ENCODE measurements at places on chromosomes 7 and 10. TPM values are rescaled to one million over a fixed set of nuclear protein-coding genes. Genes with fewer than 3 reads are reported as not detected.
A peak's percentile ranks its signal among the peaks of the same experiment; 100 is the strongest.

SCART1 gene
- 1.0 TPM for total RNA-seq

CALY gene
- total RNA-seq: not detected

GGCT gene
- total RNA-seq: 20.8 TPM

DNMBP gene
- 5.6 TPM for total RNA-seq

UPF2 gene
- total RNA-seq: 15.2 TPM

CPA5 gene
- not detected for total RNA-seq

HYAL4 gene
- total RNA-seq: 0.32 TPM

FXYD4 gene
- not detected for total RNA-seq

PAX4 gene
- not detected for total RNA-seq

JCAD gene
- 19.3 TPM for total RNA-seq

SFRP4 gene
- 15.0 TPM for total RNA-seq

ACBD7 gene
- not detected for total RNA-seq

OR6V1 gene
- total RNA-seq: not detected

KLF14 gene
- total RNA-seq: not detected

GOLGA7B gene
- total RNA-seq: 0.54 TPM

- no peak for DNase-seq
Measured at GRCh38 chr7:130838738-130839137, 104.7 kb upstream of the KLF14 start.

GRCh38 chr7:112581529-112581928 is 100.7 kb downstream of the LSMEM1 start:
- DNase-seq: no peak

- no peak for DNase-seq
Measured at GRCh38 chr7:140059273-140060242, 3.2 kb downstream of the PARP12 start.

- no peak for DNase-seq
Measured at GRCh38 chr10:111439034-111439842, 362.4 kb downstream of the ADRA2A start.

- peak; percentile 44 for DNase-seq
Measured at GRCh38 chr10:44008917-44009709, 360.4 kb upstream of the ZNF32 start.

DNA sequence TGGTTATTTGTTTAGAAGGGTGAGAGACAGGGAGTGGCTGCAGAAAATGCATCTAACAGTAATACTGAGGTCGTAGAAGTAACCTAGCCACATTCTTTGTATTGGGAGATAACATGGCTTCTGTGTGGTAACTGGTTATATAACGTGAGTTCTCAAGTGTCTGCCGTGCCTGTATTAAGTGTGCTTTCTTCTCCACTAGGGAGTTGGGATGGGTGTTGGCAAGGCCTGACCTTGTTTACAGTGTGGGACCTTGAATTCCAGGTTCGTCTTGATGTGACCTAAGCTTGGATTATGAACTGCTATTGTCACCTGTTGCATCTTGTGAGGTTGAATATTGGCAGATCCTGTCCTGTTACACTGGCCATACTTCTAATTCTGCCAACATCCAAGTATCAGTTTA is 145.3 kb upstream of the NAMPT start:
- no peak for DNase-seq

GRCh38 chr10:7302392-7302906 is 108.4 kb downstream of the SFMBT2 start:
- DNase-seq: no peak

DNA sequence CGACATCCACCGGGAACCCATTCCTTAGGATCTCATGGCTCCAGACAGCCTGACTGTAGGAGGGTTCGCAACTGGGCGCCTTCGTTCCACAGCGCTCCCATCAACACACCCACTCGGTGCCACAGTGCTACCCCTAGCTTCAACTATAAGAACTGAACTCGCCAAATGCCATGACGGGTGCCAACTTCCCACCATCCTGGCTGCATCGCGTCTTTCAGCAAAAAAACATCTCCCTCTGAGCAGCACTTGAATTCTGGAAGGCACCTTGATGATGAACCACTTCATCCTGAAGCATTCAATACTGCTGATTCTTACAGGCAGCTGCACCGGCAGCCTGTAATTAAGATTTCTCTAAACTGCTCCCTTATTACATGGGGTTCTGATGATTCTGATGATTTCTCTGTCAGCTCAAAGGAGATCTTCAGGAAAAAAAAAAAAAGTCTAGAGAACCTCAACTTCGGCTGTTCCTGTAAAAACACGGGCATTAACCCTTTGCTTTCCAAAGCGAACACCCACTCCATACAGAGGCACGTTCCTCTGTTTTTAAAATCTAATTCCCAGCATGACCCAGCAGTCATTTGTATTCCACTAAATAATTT is 1.3 kb downstream of the CYTH3 start:
- DNase-seq: no peak

- DNase-seq: no peak
Measured at GRCh38 chr7:20089431-20089830, 127.8 kb downstream of the MACC1 start.

DNA sequence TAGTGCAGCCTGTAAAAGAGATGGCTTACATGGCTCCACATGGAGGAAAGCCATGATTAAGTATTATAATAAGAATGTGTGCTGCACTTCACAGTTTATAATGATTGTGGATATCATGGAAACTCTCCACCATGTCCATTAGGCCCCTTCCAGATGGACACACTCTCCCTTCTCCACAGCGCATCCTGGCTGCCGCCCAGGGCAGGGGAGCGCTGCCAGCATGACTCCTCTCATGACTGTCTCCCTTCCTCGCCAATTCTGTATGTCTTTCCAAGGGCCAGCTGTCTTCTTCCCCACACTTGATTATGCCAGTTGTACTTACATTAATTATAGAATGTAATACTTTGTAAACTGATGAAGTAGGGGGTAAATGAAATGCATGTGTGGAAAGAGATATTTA is 259.3 kb upstream of the TMEM72 start:
- DNase-seq: no peak

DNA sequence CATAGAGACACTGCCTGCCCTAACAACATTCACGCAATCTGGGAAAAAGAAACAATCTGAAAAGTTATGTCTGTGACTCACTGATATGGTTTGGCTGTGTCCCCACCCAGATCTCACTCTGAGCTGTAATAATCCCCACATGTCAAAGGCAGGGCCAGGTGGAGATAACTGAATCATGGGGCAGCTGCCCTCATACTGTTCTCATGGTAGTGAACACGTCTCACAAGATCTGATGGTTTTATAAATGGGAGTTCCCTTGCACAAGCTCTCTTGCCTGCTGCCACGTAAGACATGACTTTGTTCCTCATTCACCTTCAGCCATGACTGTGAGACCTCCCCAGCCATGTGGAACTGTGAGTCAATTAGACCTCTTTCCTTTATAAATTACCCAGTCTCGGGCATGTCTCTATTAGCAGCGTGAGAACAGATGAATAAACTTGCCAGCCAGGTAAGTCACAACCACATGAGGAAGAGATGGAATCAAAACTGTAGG is 341.5 kb upstream of the AOAH start:
- DNase-seq: no peak

DNA sequence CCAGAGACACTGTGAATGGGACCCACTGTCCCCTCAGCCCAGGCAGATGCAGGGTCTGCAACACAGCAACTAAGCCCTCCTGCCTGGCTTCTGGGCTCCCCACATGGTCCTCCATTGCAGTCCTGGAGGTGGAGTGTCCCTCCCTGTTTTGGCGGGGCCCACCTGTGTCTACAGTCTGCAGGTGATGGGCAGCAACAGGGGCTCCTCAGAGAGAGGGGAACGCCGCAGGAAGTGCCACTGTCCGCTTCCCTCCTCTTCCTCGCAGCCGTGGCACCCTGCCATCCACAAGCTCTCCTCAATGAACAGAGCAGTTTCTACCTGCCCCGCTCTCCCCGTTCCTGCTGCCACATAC is 9.3 kb downstream of the CAMK2G start:
- no peak for DNase-seq

DNA sequence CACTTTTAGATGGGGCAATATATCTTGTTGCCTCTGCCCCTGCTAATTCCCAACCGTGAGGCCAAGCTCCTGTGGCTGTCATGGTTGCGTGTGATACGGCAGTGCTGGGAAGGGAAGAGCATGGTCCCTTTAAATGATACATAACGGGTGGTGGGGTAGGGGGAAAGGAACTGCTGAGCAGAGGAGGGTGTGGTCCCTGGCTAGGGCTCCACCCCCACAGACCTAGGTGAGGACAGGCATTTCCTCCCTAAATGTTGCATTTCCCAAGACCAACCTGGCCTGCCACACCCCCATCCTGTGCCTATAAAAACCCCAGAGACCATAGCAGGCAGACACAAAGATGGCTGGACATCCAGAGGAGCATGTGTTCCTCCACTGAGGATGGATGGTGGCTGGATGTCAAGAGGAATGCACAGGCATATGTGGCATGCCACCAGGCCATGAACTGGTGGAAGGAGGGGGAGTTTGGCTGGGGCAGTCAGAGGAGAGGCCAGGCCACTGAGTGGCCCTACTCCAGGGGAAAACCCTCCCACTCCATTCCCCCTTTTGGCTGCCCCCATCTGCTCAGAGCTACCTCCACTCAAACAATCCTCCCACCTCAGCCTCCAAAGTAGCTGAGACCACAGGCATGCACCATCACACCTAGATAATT is 104.0 kb downstream of the PLXDC2 start:
- no peak for DNase-seq

GRCh38 chr7:82393840-82394220 is 49.7 kb downstream of the CACNA2D1 start:
- DNase-seq: no peak

DNA sequence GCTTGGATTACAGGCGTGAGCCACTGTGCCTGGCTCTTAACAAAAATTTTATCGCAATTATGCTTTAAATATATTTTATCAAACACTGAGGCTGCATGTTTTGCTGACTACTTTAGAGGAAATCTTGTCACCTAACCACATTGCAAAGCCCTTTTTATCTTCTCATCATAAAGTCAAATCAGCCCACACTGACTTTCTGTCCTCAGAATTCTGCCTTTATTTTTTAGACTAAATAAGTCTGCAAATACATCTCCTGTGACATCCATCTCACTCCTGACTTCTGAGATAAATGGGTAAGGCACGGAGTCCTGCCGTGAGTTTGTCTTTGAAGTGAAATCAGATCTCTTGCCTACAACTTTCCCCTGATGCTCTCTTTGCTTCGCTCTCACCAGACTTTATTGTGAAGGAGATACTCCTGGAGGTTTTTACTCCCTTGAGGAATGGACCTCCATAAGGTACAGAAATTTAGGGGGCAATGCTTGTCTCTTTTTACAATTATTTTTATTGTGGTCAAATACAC is 23.5 kb upstream of the UCMA start:
- DNase-seq: no peak

GRCh38 chr7:153109566-153109965 is 350.0 kb downstream of the ACTR3B start:
- DNase-seq: no peak

DNA sequence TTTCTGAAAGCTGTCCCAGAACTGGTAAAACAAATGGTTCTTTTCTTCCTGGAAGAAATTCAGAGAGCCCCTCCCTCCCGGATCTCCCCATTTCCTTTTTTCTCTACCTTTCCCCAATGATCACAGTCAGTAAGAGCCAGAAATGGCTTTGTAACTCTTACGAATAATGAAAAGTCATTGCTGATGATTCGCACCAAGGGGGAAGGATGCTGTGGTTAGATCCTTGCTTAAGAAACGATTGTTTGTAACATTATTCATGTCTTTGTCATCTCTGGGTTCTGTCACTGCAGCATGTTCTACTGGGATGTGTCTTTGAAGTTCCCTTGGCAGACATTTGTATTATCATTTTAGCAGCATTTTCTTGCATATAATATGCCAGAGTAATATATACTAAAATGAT is 138.9 kb downstream of the CACNB2 start:
- no peak for DNase-seq

- no peak for DNase-seq
Measured at GRCh38 chr7:22443370-22444180, 56.4 kb downstream of the STEAP1B start.

DNA sequence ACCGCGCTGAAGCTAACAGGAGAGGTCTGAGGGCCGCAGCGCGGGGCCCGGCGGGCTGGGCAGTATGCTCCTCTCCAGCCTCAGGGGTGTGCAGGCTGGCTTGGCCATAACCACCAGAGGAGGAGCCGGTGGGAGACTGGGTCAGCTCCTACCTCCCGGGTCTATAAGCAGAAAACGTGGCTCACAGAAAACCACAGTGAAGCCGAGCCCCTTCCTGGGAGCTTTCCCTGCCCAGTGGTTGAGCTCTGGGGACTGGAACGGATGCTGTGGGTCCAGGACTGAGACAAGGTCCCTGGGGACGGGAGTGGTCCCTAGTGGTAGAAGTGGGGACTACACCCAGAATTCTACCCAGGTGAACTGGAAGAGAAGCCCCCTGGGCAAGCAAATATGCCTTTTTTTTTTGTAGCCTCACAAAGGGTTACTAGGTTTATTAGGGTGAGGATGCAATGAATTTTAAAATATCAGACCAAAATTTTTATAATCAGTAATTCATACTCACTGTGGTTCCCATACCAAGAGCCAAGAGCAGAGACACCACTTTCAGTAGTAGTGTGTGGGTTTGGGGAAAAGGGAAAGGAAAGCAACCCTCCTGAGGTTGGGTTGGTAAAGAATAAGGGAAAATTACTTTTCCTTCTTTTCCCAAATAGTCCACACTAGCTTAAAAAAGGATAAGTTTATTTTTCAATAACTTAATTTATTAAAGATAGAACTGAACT is 67.9 kb upstream of the PRKCQ start:
- DNase-seq: no peak

DNA sequence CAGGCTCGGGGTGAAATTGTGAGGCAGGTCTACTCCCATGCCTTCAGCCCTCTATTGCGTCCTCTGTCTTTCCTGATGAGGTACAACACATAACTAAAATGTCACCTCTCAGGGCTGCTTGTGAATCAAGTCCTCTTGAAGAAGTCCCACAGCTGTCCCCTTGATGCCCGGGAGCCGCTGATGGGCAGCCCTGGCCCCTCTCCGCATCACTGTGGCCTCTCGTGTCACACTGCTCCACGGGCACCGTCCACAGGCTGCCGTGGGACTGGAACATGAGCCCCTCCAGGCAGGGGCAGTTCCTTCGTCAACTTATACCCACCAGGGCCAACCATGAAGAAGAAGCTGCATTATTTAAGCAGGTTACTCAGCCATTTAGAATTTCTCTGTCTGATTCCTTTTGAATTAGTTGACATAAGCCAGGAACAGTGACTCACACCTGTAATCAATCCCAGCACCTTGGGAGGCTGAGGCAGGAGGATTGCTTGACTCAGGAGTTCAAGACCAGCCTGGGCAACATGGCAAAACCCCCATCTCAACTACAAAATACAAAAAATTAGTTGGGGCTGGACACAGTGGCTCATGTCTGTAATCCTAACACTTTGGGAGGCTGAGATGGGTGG is 58.5 kb upstream of the UBE3C start:
- DNase-seq: no peak

GRCh38 chr7:100674411-100675104 is 1.0 kb downstream of the GNB2 start:
- DNase-seq: no peak
